ENCODE measurements at places on chromosomes 1 and 21. TPM values are rescaled to one million over a fixed set of nuclear protein-coding genes. Genes with fewer than 3 reads are reported as not detected.

DNA sequence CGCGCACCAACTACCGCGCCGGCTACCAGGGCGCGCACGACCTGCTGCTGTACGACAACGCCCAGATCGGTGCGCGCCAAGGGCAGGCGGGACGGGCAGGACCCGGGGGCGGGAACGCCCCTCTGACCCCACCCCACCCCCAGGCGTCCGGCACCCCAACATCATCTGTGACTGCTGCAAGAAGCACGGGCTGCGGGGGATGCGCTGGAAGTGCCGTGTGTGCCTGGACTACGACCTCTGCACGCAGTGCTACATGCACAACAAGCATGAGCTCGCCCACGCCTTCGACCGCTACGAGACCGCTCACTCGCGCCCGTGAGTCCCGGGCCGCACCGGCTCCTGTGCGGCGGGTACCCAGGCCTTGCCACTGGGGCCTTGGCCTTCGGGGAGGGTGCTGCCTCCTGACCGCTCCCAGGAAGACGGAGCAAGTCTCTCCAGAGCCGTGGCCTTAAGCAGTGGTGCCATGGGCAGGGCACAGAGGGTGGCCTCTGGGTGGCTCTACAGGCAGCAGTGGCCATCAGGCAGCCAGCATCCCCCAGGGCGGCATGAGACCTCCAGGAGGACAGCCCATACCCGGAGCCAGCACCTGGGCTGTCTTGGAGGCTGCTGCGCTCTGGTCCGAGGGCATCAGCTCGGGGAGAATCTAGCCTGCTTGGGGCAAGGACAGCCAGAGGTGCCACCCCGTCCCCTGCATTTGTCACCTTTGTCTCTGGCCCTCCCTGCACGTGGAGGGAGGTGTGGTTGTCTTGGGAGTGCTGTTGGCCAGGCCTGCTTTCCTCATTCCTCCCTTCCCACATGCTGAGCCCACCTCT, 8.1 kb upstream of the MMP23B start:
- H3K4me3 ChIP-seq, result no peak overlapping the region
- no peaks in the 10 kb centered on the region for H3K27me3 ChIP-seq
- no peak overlapping the region for H3K27ac ChIP-seq
- H3K4me1 ChIP-seq, result no peaks in the 10 kb centered on the region
- H3K36me3 ChIP-seq, result no peaks in the 10 kb centered on the region

- DNase-seq, result no peak
These were observed 31.5 kb downstream of the HLCS start for GRCh38 chr21:36934864-36935420.

The CELSR2 gene
- 3.1 TPM for total RNA-seq

DNA sequence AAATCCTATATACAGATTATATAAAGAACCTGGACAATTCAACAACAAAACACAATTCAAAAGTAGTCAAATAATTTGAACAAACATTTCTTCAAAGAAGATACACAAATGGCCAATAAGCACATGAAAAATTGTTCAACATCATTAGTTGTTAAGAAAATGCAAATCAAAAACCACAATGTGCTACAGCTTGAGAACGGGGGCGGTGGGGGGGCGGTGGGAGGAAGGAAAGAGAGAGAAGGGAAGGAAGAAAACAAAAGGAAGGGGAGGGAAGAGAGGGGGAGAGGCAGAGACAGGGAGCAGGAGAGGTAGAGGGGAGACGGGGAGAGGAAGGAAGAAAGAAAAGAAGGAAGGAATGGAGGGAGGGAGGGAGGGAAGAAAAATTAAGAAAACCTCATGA, 44.1 kb downstream of the ASH1L start:
- no peak for DNase-seq
- peaks cover 9% of the 10 kb centered on the region for H3K4me1 ChIP-seq
- H3K27me3 ChIP-seq, result no peaks in the 10 kb centered on the region
- H3K4me3 ChIP-seq, result no peak overlapping the region

The USH2A gene
- total RNA-seq, result not detected

DNA sequence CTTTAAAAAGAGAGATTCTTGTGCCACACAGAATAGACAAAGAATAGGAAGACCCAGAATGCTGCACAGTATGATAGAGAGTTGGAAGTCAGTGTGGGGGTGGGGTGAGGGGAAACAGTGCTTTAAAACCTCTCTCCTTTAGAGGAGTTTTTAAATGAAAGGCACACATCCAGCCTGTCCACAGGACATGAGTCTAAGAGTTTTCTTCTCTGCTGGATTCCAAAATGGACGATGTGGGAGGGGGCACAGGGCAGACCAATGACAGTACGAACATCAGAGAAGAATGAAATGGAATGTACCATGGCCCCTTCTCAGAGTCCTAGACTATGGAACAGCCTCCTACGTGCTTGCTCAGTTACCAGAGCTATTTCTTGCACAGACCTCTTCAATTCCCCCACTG, 458.2 kb upstream of the DAB1 start:
- no peak overlapping the region for H3K27ac ChIP-seq
- no peak overlapping the region for H3K4me3 ChIP-seq
- no peaks in the 10 kb centered on the region for H3K36me3 ChIP-seq
- H3K4me1 ChIP-seq, result no peaks in the 10 kb centered on the region
- no peaks in the 10 kb centered on the region for H3K27me3 ChIP-seq

The TFF2 gene
- total RNA-seq, result not detected

DNA sequence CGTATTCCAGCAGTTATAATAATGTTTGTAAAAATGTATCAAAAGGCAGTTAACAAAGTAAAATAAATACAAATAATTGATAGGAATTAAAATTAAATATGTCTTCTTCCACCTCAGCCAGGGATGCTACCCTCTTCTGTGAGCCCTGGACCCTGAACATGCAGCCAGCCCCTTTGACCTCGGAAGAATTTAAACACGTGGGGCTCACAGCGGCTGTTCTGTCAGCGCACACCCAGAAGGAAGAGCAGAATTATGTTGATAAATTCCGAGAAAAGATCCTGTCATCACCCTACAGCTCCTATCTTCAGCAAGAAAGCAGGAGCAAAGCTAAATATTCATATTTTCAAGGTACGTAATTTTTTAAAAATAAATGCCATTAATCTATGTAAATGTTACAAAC, 26.5 kb downstream of the UTS2 start:
- H3K4me1 ChIP-seq, result no peaks in the 10 kb centered on the region
- no peak for DNase-seq
- H3K36me3 ChIP-seq, result no peaks in the 10 kb centered on the region
- no peaks in the 10 kb centered on the region for H3K27me3 ChIP-seq
- no peak overlapping the region for H3K27ac ChIP-seq

GRCh38 chr1:11456965-11457364, 22.0 kb upstream of the DISP3 start:
- no peaks in the 10 kb centered on the region for H3K36me3 ChIP-seq
- H3K27me3 ChIP-seq, result no peaks in the 10 kb centered on the region
- H3K4me1 ChIP-seq, result peaks cover 21% of the 10 kb centered on the region
- H3K4me3 ChIP-seq, result no peak overlapping the region
- peak; percentile 43 for DNase-seq
- no peak overlapping the region for H3K27ac ChIP-seq

The ARTN gene
- total RNA-seq, result 0.66 TPM

DNA sequence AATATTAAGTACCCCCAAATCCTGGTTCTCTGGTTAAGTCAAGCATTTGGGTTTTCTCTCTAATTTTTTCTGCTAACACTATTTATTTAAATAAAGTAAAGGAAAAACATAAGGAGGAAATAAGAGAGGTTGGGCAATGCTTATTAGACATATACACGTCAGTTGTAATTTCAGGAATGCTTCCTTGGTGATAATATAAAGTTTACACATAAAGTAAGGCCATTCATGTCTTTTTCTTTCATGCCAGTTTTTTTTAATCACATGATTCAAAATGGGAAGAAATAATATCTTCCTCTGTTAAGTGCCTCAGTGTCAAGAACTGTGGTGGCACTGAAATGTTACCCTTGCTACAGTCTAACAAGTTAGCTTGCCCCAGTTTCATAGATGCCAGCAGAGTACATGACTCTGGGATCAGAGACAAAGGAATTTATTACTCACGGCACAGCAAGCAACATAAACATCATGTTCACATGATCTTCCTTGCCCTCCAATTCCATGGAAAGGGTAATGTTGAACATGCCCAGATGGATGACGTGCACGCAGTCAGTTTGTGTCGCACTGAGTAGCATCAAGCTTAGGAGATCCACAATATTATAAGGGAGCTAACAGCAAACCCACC, 184.9 kb downstream of the PLA2G4A start:
- no peak for DNase-seq
- no peak overlapping the region for H3K27ac ChIP-seq
- no peak overlapping the region for H3K4me3 ChIP-seq

DNA sequence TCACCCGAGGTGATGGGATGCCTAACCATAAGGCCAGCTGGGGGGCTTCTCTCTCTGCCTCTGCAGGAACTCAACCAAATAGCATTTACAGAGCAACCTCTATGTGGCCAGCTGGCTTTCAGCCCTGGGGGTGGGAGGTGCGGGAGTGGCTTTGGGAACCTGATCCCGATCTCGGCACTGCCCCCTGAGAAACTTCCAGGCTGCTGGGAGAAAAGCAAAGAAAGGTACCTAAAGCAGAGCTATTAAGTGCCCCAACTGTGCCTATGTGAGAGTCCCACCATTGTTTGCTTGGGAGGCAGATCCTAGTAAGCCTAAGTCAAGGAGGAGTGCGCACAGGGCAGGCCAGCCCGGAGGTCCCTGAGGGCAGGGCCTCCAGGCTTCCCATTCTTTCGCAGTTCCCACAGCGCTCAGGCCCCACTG, 7.0 kb downstream of the KRTCAP2 start:
- H3K27ac ChIP-seq, result no peak overlapping the region
- H3K4me3 ChIP-seq, result no peak overlapping the region
- no peaks in the 10 kb centered on the region for H3K27me3 ChIP-seq
- no peak for DNase-seq
- peaks cover 13% of the 10 kb centered on the region for H3K4me1 ChIP-seq
- no peaks in the 10 kb centered on the region for H3K36me3 ChIP-seq

GRCh38 chr1:172754609-172755008, 95.7 kb downstream of the FASLG start:
- no peaks in the 10 kb centered on the region for H3K36me3 ChIP-seq
- H3K27me3 ChIP-seq, result no peaks in the 10 kb centered on the region
- no peak overlapping the region for H3K27ac ChIP-seq
- no peak for DNase-seq
- H3K4me1 ChIP-seq, result no peaks in the 10 kb centered on the region

DNA sequence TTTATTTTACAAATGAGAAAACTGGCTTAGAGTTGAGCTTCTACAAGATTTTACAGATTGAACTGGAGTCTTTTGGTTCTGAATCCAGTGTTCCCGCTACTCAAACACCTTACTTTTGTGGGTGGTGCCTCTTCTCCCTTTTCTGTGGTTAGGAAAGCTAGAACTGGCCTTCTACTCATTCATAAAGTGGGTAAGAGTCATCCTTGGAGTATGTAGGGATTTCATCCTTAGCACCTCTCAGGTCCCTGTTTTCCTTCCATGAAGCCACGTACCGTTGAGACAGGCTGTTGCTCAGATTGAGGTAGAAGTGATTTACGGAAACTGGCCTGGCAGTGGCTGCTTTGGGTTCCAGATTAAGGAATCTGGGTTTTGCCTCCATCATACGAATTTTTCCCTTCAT, 35.8 kb downstream of the WNT4 start:
- no peak for DNase-seq
- H3K4me1 ChIP-seq, result peaks cover 34% of the 10 kb centered on the region
- H3K4me3 ChIP-seq, result no peak overlapping the region
- H3K27ac ChIP-seq, result no peak overlapping the region
- H3K27me3 ChIP-seq, result no peaks in the 10 kb centered on the region
- H3K36me3 ChIP-seq, result peaks cover 3% of the 10 kb centered on the region

Data from naive thymus-derived CD4-positive, alpha-beta T cell (primary cell).